ENCODE measurements at places on chromosomes 13 and 19. TPM values are rescaled to one million over a fixed set of nuclear protein-coding genes. Genes with fewer than 3 reads are reported as not detected.
A peak's percentile ranks its signal among the peaks of the same experiment; 100 is the strongest.

- H3K27ac ChIP-seq, result peak overlapping the region; percentile 49
- H3K4me3 ChIP-seq, result peak overlapping the region; percentile 54
- DNase-seq, result peak; percentile 42
- H3K27me3 ChIP-seq, result no peaks in the 10 kb centered on the region
- H3K4me1 ChIP-seq, result peaks cover 16% of the 10 kb centered on the region
- H3K36me3 ChIP-seq, result peaks cover 24% of the 10 kb centered on the region
Measured at GRCh38 chr19:53328967-53329366, 4.6 kb upstream of the ZNF845 start.

DNA sequence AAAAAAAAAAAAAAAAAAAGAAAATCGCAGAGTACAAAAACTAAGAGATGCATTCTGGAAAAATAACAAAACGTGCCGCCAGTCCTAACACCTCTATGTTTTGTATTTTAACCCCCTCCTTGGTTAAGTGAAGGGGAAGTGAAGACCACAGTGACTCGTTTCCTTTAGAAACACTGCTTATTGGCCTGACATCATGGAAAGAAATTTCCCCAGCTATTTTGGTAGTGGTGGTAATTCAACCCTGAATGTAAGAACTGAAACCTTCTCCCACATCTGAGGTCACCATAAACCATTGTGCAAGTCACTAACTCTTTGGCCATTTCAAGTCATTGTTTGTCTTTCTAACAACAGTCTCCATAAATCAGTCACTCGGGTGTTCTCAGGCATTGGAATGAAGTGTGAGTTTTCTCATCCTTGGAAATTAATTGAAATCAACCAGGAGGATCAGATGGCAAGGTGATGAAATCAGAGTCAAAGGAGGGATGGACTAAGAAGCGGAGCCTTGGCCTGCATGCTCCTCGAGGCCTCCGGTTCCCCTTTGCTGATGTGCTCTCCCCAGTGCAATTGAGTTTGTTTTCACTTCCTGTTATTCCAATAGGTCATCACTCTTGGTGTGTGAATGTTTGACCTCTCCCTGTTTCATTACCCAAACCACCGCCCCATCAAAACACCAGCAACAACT lies 443.9 kb downstream of the FGF9 start:
- H3K27me3 ChIP-seq, result no peaks in the 10 kb centered on the region
- H3K36me3 ChIP-seq, result peaks cover 17% of the 10 kb centered on the region
- H3K4me3 ChIP-seq, result no peak overlapping the region
- peak overlapping the region; percentile 62 for H3K27ac ChIP-seq
- peak; percentile 70 for DNase-seq
- peaks cover 35% of the 10 kb centered on the region for H3K4me1 ChIP-seq

DNA sequence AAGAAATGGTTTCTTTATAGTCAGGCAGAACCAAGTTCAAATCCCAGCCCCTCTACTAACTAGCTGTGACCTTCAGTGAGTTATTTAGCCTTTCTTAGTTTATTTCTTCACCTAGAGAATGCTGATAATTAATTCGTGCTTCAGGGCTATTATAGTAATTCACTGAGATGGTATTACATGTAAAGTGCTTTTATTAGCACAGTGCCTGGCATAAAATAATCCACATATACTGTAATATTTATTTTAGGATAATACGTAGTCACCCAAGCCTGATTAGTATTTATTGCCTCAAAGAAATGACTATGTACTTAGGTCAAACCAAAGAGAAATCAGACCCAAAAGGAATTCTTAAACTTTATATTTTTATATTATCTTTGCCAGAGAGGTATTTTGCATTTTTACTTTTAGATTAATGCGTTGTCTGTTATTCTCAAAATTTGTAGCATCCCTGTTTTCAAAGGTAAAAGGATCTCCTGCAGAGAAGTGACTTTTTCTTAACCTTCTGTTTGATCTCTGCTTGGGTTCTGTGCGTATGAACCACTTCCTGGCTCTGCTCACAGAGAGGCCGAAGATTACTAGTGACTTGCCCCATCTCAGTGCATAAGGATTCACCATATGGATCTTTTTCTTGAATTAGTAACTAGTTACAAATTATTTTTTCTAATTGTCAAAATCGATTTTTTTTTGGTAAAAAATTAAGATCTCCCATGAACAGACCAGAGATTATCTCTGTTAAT lies 19.7 kb downstream of the UBAC2 start:
- peaks cover 42% of the 10 kb centered on the region for H3K36me3 ChIP-seq
- peak; percentile 65 for DNase-seq
- peak overlapping the region; percentile 48 for H3K4me3 ChIP-seq
- H3K4me1 ChIP-seq, result peaks cover 84% of the 10 kb centered on the region
- no peaks in the 10 kb centered on the region for H3K27me3 ChIP-seq

DNA sequence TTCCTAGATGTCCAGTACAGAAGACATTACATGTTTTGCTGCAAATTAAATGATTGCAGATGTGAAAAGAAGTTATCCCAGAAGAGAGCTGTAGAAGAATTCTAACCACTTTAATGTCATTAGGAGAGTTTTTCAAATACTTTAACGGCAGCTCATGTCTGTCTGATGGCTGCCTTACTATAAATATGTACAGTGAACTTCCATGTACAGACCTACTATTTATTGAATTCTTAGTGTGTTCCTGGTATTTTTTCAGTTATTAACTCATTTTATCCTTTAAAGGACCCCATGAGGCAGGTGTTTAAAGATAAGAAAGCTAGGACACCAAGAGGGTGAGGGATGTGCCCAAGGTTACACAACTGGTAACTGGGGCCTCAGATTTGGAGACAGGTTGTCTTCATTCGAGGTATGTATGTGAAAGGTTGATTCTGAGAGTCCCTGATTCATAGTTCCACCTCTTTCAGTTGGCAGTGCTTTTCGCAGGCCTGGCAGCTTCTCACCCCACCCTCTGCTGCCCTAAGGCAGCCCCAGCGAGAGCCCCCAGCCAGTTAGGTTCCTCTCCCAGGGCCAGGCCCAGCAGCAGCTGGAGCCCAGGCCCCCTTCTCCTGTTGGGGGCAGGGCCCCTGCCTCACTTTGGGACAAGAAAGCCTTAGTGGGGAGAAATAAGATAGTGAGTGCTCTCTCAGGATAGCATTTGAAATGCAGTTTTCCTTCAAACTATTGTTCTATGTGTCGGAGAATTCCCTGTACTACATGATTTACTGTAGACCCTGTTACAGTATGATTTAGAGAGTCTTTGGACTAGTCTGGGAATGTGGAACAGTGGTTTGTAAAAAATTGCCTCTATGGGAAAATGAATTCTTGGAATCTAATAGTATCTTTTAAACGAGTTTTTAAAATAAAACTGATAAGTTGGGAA lies 67.7 kb upstream of the TEX29 start:
- no peak overlapping the region for H3K27ac ChIP-seq
- no peak for DNase-seq
- H3K4me3 ChIP-seq, result no peak overlapping the region
- H3K4me1 ChIP-seq, result peaks cover 2% of the 10 kb centered on the region
- H3K27me3 ChIP-seq, result no peaks in the 10 kb centered on the region
- peaks cover 62% of the 10 kb centered on the region for H3K36me3 ChIP-seq

DNA sequence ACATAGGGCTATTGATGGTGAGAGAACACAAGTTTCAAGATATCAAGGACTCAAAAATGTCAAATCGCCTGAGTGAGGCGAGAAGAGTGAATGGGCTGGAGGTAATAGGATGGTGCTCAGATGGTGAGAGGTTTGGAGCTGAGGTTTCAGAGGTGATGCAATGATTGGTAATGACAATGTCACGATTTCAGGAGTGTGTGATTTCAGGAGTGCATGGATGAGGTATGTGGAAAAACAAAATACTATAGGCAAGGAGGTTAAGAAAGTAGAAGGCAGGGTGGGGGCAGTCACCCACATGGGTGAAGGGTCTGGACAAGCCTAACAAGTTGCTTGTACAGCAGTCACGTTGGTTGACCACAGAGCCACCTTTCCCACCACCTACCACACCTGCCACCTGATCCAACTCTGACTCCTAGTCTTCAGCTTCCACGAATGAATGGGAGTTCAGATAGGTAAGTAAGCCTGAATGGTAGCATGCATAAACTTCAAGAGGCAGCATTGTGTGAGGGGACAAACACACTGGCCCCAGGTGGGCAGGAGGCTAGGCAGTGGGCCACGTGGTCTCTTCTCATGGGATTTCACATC lies 71.5 kb downstream of the RUBCNL start:
- peaks cover 28% of the 10 kb centered on the region for H3K4me1 ChIP-seq
- no peaks in the 10 kb centered on the region for H3K27me3 ChIP-seq
- no peak overlapping the region for H3K4me3 ChIP-seq
- H3K36me3 ChIP-seq, result peaks cover 29% of the 10 kb centered on the region

DNA sequence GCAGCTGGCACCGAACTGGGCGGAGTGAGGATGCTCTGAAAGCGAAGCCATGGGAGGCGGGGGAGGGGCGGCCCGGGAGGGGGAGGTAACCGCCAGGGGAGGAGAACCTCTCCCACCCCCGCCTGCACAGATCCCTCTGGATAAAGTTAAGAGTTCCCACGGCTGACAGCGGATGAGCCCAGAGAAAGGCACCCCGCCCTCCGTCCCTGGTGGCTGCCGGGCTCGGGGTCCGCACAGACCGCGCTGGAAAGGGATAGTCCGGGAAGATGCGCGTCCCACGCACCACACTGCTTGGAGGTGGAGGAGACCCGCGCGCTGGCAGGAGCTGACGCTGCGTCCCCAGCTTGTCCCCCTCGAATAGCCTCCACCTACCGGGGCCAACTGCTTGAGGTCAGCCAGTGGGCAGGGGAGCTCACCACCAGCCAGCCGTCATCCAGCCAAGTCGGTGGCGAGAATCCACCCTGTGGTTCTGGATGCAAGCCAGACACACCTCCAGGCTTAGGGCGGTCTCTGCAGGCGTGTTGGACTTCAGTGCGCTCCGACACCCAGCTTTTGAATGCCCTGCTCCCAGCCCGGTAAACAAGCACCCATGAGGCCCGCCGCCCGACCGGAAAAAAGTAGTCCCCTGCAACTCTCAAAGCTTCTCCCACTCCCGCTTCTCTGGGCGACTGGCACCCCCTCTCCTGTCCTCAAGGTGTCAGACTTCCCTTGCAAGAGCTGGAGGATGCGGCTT lies at the start of gene TRPC4:
Gene TRPC4 (minus strand): TSS at position 17 of the 733 bp plus-strand sequence. CDS start 86,439 bp downstream, outside the sequence.
- no peak within 1 kb of the TSS for H3K27ac ChIP-seq
- no peaks in the 10 kb centered on the region for H3K36me3 ChIP-seq
- no peaks in the 10 kb centered on the region for H3K4me1 ChIP-seq
- no peak for DNase-seq

DNA sequence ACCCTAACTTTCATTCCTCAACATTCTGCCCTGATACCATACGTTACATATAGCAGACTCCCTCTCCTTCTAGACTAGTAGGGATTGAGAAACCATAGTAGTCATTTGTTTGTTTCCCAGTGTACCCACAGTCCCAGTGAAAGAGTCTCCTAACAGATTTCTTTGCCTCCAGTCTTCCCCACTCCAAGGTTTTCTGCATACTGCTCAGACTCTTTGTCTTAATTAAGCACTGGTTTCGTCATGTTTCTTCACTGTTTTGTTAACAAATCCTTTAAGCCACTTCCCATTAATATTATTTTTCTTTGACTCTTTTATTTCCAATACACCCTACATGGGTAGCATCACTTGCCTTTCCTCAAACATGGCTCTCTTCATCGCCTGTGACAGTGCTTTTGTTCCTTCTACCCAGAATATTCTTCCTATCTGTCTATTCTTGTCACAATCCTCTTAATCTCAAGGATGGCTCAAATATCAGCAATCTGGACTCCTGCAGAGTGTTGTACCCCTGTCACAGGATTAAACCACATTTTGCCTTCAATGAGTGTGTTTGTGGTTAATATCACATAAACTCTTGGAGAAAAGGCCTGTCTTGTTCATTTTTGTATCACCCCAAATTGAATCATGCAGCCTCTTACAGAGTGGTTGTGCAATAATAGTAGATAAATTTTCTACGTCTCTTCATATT lies 92.7 kb upstream of the KLF12 start:
- H3K27me3 ChIP-seq, result no peaks in the 10 kb centered on the region
- no peak overlapping the region for H3K4me3 ChIP-seq
- H3K27ac ChIP-seq, result no peak overlapping the region
- no peak for DNase-seq
- peaks cover 23% of the 10 kb centered on the region for H3K4me1 ChIP-seq

- H3K36me3 ChIP-seq, result peaks cover 14% of the 10 kb centered on the region
- no peak for DNase-seq
- no peaks in the 10 kb centered on the region for H3K27me3 ChIP-seq
Measured at GRCh38 chr13:21546372-21546771, 57.6 kb downstream of the MICU2 start.

DNA sequence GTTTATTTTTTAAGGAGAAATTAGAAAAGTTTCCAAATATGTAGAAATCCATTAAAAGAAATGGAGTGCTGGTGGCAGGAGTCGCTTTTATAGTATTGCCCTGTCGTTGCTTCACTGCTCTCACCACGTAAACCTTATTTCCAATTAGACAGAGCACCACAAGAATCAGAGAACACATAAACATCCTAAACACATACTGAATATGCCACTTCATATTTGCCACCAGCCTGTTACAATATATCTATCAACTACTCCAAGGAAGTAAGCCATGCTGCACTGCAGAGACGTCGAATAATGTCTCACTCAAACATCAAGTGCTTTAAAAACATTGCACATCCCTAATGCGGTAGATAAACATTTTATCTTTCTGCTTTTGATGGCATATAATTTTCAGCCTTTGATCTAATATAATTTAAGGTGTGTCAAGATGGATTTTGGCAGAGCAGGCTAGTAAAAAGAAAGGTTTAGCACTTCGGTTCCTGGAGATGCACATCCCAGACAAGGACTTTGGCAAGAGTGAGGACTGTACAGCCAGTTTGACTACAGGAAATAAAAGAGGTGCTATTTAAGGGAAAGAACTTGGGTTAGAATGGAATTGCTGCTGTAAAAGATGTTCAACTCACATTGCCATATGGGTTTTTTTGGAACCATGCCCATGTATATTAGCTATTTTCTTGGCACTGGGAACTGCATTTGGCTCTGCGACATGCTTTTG lies 932.3 kb downstream of the EFNB2 start:
- no peak for DNase-seq
- no peak overlapping the region for H3K27ac ChIP-seq
- H3K36me3 ChIP-seq, result no peaks in the 10 kb centered on the region
- no peak overlapping the region for H3K4me3 ChIP-seq
- no peaks in the 10 kb centered on the region for H3K27me3 ChIP-seq
- no peaks in the 10 kb centered on the region for H3K4me1 ChIP-seq

GRCh38 chr13:40333226-40333625 lies 333.2 kb downstream of the FOXO1 start:
- peaks cover 18% of the 10 kb centered on the region for H3K4me1 ChIP-seq
- no peak overlapping the region for H3K27ac ChIP-seq
- no peaks in the 10 kb centered on the region for H3K27me3 ChIP-seq

- peaks cover 64% of the 10 kb centered on the region for H3K4me1 ChIP-seq
- peak overlapping the region; percentile 76 for H3K27ac ChIP-seq
- no peaks in the 10 kb centered on the region for H3K27me3 ChIP-seq
Measured at GRCh38 chr19:14116525-14116917, 1.0 kb downstream of the PRKACA start.

DNA sequence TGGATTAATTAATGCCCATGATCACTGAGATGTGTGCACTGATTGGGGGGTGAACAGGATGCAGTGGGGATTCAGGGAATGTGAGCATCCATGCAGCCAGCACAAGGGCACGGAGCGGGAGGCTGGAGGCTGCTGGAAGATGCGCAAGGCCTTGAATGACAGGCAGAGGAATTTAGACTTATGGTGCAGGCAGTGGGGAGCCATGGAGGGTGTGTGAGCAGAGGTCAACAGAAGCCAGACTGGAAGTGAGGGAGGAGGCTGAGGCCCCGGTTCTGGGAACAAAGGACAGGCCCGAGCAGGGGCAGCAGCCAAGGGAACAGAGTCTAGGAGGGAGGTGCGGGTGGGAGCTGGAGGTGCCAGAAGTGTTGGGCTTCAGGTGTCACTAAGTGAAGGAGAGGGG lies 7.3 kb upstream of the COLGALT1 start:
- H3K36me3 ChIP-seq, result no peaks in the 10 kb centered on the region
- H3K27ac ChIP-seq, result no peak overlapping the region
- no peak overlapping the region for H3K4me3 ChIP-seq
- DNase-seq, result no peak
- H3K27me3 ChIP-seq, result no peaks in the 10 kb centered on the region

The PCDH17 gene
- not detected for total RNA-seq

The CRB3 gene
- total RNA-seq, result 1.1 TPM

The EMP3 gene
- 320 TPM for total RNA-seq

The ZNF426 gene
- 14.6 TPM for total RNA-seq

The PNMA8A gene
- total RNA-seq, result not detected

All from activated CD8-positive, alpha-beta T cell treated with anti-CD3 and anti-CD28 coated beads, Interleukin-2, amount 10 ng/mL, durations not matched to agents 7 days and 5 days (primary cell).